ENCODE measurements at places on chromosomes 6 and 20.

DNA sequence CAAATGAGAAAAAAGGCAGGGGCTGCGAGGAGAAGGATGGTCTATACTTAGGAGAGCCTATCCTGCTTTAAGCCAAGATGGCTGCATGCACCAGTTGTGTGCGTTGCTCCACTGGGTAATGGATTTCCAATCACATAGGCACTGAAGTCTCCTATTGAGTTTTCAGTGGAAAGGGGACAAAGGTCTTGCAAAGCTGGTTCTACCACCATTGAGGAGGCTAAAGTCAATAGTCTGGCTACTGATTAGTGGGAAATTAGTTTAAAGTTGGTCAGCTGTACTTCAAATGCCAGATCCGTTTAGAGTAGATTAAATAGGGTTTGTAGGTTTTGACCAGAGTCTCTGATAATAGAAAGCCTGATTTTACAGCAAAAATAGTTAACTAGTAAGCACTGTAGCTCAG is 104.9 kb downstream of the SESN1 start:
- no peak for DNase-seq

DNA sequence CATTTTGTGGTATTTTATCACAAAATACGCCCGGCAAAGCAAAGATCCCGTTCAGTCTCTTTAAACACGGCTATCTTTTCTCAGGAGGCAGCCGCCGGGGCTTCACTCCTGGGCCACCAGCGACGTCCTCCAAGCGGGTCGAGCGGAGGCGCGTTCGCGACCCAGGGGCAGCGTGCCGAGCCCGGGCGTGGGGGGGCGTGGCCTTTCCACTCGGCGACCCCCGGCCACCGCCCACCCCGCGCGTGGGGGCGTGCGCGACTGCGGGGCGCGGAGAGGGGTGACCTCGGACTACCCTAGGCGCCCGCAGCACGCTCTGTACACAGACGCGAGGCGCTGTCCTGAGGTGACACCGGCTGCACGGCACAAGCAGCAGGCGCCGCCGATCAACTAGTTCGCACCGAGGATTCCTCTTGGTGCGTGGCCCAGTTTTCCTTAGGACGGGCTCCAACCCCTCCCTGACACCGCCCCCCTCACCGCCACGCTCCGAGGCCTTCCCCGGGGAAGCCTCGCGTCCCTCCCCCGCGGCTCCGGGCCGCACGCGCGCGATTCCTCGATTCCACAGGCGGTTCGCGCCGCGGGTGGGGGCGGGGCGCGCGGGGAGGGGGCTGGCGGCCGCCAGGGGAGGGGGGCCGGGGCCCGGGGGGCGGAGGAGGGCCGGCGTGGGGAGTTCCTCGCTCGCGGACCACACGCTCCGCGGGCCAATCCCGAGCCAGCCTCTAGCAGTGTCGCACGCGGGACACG is 1.1 kb upstream of the JARID2 start:
- peak; percentile 44 for DNase-seq

DNA sequence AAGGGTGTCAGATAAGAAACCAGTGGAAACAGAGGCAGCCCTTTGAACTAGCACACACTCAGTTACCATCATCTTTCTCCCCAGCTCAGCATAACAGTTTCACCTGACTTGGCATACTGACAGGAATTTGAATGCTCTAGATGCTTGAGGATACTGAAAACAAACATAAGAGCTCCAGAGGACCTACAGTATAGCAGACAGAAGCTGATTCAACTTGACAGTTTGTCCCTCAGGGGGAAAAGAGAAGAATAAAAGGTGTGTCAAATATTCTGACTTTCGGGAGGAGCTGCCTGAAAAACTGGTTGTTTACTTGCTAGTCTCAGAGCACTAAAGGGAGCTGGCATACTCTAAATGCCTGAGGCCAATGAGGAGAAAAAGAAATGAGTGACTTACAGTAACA is 35.1 kb downstream of the EYS start:
- no peak for DNase-seq

- DNase-seq: no peak
Measured at GRCh38 chr6:136127873-136128272, 122.2 kb downstream of the MTFR2 start.

- DNase-seq: peak; percentile 80
Measured at GRCh38 chr6:139540276-139540675, 165.8 kb upstream of the CITED2 start.

- no peak for DNase-seq
Measured at GRCh38 chr20:57225197-57225733, 41.2 kb downstream of the BMP7 start.

GRCh38 chr20:21361266-21361665 is 36.1 kb downstream of the NKX2-4 start:
- no peak for DNase-seq

Data from CD4-positive, alpha-beta T cell treated with Interleukin-4 for 4 hours (primary cell).